MV-4-11 (cell line): ENCODE measurements at places on chromosomes 12 and 14.

DNA sequence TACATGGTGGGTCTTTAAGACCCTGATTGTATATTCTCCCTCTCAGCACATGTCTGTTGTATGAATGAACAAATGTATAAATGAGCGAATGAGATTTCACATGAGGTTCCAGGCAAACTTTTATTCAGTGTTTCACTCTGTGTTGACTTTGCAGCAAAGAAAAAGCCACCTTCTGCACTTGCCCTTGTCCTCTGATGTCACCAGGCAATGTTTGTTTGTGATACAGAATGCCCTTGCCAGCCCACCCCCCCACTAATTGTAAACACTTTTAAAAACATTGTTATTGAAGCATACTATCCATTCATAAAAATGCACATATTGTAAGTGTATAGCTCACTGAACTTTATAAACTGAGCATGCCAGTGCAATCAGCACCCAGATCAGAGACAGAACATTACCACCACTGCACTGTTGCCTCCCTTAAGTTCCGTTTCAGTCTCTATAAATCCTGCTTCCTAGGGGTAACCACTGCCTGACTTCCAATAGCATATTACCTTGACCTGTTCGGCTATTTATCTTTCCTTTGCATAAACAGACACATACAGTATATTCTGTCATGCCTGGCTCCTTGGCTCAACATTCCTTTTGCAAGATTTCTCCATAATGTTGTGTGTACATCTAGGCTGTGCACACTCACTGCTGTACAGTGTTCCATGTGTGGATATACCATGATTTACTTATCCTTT is 11.3 kb upstream of the LTA4H start:
- no peak for DNase-seq

- DNase-seq = peak; percentile 4
These were observed 41.9 kb downstream of the STX2 start for GRCh38 chr12:130796985-130797686.

- DNase-seq = no peak
These were observed 13.2 kb downstream of the PGF start for GRCh38 chr14:74942181-74942580.

- no peak for DNase-seq
These were observed 464.8 kb downstream of the RAD51B start for GRCh38 chr14:68284333-68284732.

DNA sequence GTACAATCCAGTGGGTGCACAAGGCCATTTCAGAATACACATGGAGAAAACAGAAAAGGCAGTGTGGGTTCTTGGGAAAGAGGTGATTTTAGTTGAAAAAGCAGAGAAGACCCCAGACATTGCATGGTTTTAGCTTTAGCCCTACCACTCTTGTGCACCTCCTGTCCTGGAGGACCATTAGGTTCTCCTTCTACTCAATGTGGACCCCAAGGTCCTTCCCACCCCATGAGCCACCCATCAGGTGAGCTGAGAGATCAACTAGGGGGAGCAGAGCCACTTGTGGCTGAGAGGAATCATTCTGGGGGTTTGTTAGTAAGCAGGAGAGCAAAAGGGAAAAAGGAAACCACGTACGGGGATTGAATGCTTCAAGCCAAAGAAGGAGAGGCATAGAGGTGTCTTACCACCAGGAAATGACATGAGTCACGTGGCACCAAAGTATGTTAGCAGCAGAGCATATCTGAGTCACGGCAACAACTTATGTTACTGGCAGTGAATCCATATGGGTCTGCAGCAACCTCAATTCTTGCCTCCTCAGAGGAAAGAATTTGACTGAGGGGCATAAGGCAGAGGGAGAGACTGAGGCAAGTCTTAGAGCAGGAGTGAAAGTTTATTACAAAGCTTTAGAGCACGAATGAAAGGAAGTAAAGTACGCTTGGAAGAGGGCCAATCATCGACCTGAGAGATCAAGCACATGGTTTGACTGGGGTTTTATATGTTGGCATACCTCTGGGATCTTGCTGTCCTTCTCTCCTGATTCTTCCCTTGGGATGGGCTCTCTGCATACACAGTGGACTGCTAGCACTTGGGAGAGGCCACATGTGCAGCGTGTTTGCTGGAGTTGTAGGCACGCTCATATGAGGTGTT is 73.9 kb downstream of the HSD17B6 start:
- DNase-seq = peak; percentile 6

DNA sequence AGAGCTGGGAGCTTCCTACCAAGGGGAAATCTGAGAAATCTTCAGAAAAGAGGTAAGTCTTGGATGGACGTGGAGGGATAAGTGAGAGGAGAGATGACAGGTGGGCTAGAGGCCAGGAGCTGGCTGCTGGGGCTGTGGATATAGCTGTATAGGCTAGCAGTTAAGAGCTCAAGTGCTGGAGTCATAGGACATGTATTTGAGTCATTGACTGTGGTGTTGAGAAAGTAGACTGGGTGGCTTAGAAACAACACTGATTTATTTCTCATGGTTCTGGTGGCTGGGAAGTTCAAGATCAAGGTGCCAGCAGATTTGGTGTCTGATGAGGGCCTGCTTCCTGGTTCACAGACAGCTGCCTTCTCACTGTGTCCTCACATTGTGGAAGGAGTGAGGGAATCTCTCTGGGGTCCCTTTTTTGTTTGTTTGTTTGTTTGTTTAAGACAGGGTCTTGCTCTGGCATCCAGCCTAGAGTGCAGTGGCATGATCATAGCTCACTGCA is 151.1 kb upstream of the FUT8 start:
- no peak for DNase-seq

DNA sequence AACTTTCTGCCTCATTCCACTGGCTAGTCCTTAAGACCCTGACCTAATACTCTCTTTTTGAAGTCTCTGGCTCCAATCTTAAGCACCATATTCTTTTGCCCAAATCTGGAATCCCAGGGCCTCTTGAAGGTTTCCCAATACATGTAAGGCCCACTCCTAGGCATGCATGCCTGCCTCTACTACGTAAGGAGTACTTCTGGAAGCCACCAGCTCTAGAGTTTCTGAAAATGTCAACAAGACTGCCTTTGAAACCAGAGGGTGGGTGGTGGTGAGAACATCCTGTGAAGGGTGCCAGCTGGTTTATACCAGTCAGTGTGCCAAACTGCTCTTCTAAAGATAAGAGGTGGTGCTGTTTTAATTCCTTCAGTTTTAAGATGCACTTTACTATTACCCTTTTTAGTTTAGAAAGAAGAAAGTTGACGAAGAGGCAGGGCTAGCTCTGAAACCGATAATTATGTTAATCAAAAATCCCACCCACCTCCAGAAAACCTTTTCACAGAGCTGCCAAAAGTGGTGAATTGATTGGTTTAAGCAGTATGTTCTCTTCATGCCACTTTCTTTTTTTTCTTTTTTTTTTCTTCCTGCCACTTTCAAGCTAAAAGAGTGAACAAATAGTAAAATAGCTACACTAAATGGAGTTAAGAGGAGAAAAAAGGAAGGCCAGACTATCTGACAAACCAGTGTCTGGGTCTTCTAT is 8.7 kb upstream of the WDR89 start:
- no peak for DNase-seq

GRCh38 chr12:108204117-108204987 is 75.3 kb downstream of the WSCD2 start:
- DNase-seq = no peak

DNA sequence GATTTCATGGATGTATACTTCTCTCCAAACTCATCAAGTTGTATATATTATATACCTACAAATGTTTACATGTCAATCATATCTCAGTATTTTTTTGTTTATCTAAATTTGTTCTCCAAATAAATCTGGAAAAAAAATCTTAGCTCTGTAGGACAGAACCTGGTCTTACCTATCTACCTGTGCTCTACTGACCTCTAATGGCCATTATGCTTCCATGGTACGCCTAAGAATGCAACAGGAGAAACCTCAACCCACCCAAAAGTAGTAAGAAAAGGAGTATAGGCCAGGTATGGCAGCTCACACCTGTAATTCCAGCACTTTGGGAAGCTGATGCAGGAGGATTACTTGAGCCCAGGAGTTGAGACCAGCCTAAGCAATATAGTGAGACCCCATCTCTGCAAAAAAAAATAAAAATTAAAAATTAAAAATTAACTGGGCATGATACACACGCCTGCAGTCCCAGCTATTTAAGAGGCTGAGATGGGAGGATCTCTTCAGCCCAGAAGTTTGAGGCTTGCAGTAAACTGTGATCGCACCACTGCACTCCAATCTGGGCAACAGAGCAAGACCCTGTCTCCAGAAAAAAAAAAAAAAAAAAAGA is 8.7 kb downstream of the OR11H4 start:
- no peak for DNase-seq

GRCh38 chr14:103574707-103575285 is 12.0 kb downstream of the COA8 start:
- DNase-seq = no peak

DNA sequence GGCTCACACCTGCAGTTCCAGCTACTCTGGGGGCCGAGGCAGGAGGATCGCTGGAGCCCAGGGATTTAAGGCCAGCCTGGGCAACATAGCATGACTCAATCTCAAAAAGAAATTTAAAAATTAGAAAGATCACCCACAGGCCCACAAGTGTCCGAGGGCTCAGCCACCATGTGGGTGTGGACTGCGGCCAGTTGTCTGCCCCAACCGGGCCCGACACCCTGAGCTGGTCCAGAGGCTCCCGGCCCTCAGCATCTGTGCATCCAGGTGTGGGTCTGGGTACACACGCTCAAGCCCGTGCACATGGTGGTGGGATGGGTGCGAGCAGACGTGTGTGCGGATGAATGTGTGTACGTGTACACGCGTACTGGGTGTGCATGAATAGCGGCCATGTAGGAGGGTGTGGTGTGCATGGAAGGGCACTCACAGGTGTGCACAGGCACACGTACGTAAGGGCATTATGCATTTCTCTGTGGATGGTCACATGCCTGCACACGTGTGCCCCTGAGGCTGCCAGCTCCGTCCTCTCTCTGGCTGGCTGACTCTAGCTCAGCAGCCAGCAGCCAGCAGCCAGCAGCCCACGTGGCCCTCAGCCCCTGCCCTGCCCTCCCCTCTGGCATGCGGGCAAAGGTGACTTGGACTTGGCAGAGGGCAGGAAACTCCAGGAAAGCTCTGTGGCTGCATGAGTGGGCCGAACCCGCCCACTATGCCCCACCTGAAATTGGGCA is 23.3 kb upstream of the NUDT14 start:
- no peak for DNase-seq

- peak; percentile 65 for DNase-seq
These were observed 59.1 kb upstream of the OTOGL start for GRCh38 chr12:80040075-80040738.

DNA sequence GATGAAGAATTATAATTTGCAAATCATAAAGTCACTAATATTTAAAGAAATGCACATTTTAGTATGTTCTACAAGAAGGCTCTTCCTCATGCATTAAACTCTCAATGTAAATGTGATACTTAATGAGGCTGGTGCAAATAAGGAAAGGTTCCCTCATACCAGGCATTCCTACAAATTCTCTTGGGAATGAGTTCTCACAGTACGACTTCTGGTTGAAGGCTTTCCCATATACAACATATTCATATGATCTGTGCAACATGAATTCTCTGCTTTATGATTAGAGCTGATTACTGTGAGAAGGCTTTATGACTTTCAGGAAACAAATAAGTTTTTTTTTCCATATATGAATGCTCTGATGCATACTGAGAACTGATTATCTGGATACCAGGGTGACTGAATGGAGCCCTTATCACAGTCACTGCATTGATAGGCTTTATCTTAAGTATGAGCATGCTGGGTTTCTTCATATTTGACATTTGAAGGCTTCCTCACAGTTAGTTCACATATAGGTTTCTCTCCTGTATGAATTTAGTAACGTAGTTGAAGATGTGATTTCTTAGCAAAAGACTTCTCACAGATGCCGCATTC is 293.9 kb downstream of the RAD51B start:
- no peak for DNase-seq

DNA sequence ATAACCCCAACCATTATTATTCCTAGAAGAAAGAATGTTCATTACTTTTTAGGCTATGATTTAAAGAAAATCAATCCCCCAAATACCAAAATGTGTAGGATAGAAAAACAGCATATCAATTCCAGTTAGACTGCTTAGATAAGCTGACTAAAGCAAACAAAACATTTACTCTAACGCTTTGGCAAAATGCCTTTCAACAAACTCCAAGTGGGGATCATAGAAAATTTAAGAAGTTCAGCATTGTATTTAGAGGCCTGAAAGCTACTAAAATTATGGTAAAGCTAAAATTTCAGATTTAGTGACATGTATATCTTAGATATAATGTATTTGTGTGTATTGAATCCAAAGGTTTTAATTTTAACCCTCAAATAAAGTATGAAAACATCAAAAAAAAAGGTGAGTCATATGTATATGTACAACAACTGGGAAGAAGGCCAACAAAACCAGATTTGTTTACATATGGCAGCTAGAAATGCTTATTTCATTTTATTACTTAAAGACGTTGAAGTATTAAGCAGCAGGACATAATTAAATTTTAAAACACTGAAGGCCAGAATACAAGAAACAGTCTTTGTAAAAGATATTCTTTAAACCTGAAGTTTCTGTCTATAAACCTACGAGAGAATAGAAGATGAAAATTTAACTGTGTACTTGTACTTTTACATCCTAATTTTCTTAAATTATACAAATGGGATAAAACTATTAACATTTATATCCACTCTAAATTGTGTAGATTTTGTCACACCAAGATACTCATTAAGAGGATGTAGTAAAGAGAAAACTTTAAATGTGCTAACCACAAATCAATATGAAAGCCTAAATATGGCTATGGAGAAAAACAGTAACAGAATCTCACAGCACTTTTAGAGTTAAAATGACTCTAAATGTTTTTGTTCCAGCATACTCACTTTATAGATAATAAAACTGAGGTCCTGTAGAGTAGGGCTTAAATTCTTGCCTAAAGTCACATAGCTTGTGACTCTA is 71.4 kb downstream of the SLC41A2 start:
- no peak for DNase-seq

GRCh38 chr12:45183246-45183645 is 32.6 kb upstream of the ANO6 start:
- peak; percentile 22 for DNase-seq

DNA sequence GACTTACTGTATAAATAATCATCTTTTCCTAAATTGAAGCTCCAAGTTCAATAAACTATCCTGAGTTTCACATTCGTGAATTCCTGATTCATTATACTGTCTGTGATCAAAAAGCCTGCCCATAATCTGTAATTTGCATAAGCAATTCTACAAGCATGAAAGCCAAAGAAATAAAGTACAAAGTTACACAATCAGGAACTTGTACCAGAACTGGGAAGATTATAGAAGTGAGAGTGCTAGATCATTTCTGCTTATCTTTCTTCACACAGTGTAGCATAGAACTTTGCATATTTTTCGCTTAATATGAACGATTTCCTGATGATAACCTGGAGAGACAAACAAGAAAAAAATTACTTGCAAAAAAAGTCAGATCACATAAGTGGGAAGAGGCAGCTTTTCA is 308.2 kb downstream of the C12orf50 start:
- no peak for DNase-seq
